ENCODE measurements at places on chromosomes 7 and 10. TPM values are rescaled to one million over a fixed set of nuclear protein-coding genes. Genes with fewer than 3 reads are reported as not detected.

The TCF7L2 gene
- total RNA-seq: 5.4 TPM

The GPR141 gene
- total RNA-seq: not detected

The CYP17A1 gene
- not detected for total RNA-seq

The SPAM1 gene
- total RNA-seq: not detected

The RAB19 gene
- total RNA-seq: 3.6 TPM

The CDH23 gene
- total RNA-seq: under 0.01 TPM

The PNLIPRP2 gene
- not detected for total RNA-seq

The WNT8B gene
- total RNA-seq: not detected

The IFIT1B gene
- total RNA-seq: not detected

The KCNIP2 gene
- 0.14 TPM for total RNA-seq

The ZNF316 gene
- total RNA-seq: 12.6 TPM

The OPN4 gene
- not detected for total RNA-seq

The TRIP6 gene
- 112 TPM for total RNA-seq

The DENND2A gene
- total RNA-seq: 27.6 TPM

The CPA1 gene
- total RNA-seq: not detected

The PLXNA4 gene
- total RNA-seq: not detected

The SLC29A4 gene
- 8.2 TPM for total RNA-seq

The PMPCB gene
- 55.2 TPM for total RNA-seq

The GAD2 gene
- not detected for total RNA-seq

The FEZF1 gene
- total RNA-seq: not detected

The DRGX gene
- total RNA-seq: not detected

The CYP3A4 gene
- total RNA-seq: not detected

The CCDC172 gene
- total RNA-seq: not detected

The LGI1 gene
- not detected for total RNA-seq

The AFAP1L2 gene
- 14.2 TPM for total RNA-seq

The ANKRD1 gene
- total RNA-seq: 127 TPM

The A1CF gene
- total RNA-seq: not detected

The FAM25A gene
- not detected for total RNA-seq

The VWA2 gene
- 1.2 TPM for total RNA-seq

The HMX3 gene
- not detected for total RNA-seq

The CDK1 gene
- total RNA-seq: 141 TPM

The NHLRC2 gene
- total RNA-seq: 12.9 TPM

The CCNY gene
- 27.2 TPM for total RNA-seq

The H2BK1 gene
- not detected for total RNA-seq

The MYL10 gene
- total RNA-seq: not detected

The PDE1C gene
- 5.9 TPM for total RNA-seq

The ANKRD30A gene
- total RNA-seq: not detected

The MAGI2 gene
- 0.43 TPM for total RNA-seq

The NAT16 gene
- total RNA-seq: 0.12 TPM

The SLC26A3 gene
- total RNA-seq: not detected

The SEMA3A gene
- 13.7 TPM for total RNA-seq

The SFTPA1 gene
- not detected for total RNA-seq

The AKR1D1 gene
- not detected for total RNA-seq

The PGAM1 gene
- 772 TPM for total RNA-seq

The SLC29A3 gene
- total RNA-seq: 0.58 TPM

The NPTX2 gene
- total RNA-seq: 0.07 TPM

The KIAA1549 gene
- 1.8 TPM for total RNA-seq

The FKBP6 gene
- total RNA-seq: not detected

The TMEM270 gene
- not detected for total RNA-seq

The CFAP69 gene
- total RNA-seq: 0.51 TPM
